Dermis blood vessel endothelial cell (primary cell): ENCODE measurements at places on chromosomes 11 and 22. TPM values are rescaled to one million over a fixed set of nuclear protein-coding genes. Genes with fewer than 3 reads are reported as not detected.

The MN1 gene
- 0.34 and 0.47 TPM in 2 replicates for total RNA-seq

The NPAS4 gene
- not detected in 2 replicates for total RNA-seq

DNA sequence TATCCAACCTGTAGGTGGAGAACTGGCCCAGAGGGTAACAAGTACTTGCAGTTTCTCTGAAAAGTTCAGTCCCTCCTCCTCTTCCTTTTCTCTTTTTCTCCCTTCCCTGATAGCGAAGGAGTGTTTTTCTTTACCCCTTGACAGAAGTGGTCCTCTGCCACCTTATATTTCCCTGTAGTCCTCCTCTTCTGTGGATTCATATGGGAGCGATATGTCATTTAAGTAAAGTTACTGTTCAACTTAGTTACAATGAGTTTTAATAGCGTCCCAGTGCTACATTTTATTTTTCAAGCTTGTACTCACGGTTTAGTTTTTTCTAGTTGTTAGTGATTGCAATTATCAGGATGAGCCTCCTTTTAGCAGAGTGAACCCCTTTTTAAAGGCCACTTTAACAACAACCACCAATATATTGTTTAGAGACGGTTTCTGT is 1.4 kb downstream of the PCF11 start:
- DNase-seq, result no peak

DNA sequence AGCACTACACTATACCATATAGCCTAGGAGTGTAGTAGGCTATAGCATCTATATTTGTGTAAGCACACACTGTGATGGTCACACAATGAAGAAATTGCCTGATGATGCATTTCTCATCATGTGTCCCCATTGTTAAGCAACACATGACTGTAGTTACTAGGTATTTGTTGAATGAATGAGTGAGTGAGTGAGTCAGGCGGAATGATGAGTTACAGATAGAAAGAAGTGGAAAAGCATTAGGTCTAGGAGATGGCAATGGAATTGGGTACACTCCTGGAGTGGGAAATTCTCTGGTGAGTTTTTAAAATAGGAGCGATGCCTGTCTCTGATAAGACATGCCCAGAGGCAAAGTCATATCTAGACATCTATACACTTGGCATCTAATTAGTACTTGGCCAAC is 160.5 kb upstream of the TBCEL start:
- DNase-seq, result no peak

DNA sequence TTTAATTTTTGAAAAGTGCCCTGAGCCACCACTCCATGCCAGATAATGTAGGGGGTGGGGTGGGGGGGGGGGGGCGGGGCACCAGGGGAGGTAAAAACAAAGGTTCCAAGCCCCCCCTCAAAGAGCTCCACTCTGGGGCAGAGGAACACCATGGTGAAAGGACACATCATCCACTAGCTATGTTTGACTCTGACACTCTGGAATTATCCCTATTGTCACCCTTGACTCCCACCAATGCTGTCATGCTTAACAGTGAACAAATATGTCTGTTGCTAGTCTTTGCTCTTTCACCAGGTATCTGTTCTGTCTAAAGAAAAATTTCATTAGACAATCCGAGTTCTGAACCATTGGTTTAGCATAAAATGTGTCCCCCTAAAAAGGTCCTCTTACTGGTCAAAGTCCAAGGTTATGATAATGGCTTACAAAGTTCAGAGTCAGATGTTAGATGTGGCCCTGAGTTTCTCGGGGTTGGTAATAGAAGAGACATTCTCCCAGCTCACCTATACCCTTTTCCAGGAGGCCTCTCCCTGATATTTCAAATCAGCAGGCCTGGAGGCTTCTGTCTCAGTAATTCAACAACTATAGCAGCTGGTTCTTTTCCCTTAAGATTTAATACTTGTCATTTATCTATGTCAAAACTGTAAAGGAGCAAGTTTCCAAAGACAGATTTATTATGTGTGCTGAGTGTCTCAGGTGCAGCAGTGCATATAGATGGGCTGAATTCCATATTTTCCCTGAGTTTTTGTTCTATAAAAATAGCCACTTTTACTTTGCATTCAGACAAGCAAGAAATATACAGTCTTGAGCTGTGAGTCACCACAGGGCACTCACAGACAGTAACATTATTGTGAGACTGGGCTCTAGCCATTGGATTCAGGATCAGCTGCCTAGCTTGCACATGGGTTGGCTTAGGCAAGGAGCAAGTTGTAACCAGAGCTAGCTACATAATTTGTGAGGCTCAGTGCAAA is 174.1 kb downstream of the CSNK2A3 start:
- no peak for DNase-seq

GRCh38 chr22:37383341-37383740 is 43.9 kb downstream of the ELFN2 start:
- no peak for DNase-seq

GRCh38 chr11:11982975-11983374 is 25.5 kb downstream of the DKK3 start:
- DNase-seq, result no peak

GRCh38 chr11:73223998-73224730 is 6.1 kb downstream of the P2RY2 start:
- DNase-seq, result no peak

DNA sequence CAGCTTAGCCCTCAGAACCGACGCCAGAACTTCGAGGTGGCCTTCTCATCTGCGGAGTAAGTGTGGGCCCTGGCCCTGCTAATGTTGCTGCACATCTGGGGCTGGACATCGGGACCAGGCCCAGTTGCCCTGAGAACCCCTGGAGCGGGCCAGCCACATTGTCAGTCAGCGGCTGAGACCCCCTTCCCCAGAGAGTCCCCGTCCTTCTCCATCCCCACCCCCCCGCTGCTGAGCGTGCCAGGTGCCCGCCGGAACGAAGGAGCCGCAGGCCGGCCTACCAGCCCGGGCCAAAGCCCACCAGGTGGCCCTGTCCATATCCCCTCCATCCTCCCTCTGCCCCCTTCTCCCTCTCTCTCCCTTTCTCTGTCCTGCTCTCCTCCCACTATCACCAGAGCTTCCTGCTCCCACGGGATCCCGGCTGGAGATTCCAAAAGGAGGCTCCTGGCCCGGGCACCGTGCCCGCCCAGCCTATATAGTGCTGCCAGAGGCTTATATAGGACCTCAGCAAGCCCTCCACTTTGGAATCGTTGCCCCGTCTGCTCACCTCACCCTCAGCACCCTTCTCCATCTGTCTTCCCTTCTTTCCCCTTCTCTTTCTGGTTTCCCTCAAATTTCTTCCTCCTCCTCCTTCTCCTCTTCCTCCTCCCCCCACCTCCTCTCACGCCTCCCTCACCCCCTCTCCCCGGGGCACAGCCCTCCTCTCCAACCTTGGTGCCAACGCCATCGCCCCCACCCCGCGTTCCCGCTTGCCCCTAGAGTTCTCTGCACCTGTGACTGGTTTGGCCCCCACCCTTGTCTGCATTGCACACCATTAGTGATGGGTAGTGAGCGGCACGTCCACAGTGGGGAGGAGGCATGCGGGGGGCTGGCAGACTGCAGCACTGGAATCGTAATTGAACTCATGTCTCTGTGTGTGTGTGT is 7.3 kb downstream of the SELENOM start:
- no peak for DNase-seq

DNA sequence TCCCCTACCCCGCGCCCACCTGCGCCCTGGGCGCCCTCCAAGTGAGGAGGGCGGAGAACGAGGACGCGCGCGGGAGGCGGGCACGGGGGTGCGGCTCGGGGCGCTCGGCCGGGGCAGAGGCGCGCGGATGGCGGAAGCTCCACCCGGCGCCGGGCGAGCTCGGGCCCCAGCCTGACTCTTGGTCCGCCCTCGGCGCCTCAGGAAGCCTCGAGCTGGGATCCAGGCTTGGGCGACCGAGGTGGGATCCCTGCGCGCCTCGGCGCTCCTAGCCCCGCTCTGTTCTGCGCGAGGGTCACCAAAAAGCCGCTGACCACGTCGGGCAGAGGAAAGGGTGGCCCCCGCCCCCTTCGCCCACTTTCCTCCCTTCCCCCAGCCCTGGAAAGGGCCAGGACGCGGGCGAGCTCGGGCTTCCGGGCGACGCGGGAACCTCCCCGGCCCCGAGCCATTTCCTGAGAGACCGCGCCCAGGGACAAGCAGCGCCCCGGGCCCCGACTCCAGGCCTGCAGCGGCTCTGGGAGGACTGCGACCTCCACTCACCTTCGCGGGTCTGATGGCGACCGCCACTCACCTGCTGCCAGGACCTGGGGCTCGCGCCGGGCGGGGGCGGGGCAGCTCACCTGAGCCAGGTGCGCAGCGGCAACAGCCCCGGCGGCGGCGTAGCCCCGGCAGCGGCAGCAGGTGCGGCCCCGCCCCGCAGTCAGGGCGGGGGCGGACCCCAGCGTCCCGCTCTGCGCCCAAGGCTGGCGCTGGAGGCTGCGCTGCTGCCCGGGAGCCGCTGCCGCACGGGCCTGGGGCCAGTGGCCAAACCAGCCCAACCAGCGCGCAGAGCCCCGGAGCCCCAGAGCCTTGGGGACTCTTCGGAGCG is 2.2 kb upstream of the SIGIRR start:
- DNase-seq, result peak; percentile 41

The MMP11 gene
- total RNA-seq, result 4.4 and 7.3 TPM in 2 replicates

DNA sequence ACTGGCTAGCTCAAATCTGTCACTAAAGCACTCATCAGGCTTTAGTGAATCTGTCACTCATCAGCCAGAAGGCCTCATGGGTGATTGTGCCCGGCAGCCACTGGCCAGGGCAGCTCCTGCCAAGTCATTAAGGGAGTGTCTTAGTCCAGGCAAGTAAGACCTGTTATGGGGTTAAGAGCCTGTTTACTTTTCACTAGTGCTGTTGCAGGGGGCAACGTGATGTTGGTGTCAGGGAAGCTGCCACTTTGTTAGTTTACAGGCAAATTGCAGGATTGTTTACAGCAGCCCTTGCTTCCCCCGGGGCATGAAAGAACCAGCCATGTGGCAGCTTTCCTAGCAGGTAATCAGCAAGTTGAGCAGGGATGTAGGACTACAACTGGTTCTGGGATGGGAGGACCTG is 155.6 kb upstream of the NCAM1 start:
- DNase-seq, result no peak

The NRIP3 gene
- total RNA-seq, result 1.2 and 2.0 TPM in 2 replicates

DNA sequence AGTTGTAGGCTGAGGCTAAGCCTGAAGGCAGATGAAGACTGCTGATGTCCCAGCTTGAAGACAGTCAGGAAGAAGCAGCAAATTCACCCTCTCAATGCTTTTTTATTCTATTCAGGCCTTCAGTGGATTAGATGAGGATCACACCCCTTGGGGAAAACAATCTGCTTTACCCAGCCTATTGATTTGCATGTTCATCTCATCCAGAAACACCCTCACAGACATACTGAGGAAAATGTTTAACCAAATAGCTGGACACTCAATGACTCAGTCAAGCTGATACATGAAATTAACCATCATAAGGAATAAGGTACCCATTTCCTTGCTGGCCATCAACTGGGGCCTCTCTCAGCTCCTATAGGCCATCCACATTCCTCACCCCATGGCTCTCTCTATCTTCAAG is 549.9 kb upstream of the CCDC90B start:
- DNase-seq, result no peak

GRCh38 chr11:70322666-70323065 is 52.2 kb downstream of the PPFIA1 start:
- DNase-seq, result no peak

DNA sequence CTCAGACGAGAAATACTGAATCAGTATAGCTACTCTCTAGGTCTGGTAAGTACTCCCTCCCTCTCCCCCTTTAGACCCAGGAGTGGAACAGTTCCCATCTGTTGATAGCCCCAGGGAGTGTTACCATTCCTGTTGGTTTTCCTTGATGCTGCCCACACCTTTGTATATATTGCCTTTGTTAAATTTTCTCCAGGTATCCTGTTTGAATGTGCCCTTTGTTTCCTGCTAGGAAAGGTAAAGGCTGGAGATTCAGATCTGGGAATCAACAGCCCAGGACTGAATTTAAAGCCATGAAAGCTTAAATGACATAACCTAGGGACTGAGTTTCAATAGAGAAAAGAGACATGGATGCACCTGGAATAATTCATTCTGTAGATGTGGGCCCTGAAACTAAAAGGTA is 68.3 kb downstream of the CCDC83 start:
- no peak for DNase-seq

DNA sequence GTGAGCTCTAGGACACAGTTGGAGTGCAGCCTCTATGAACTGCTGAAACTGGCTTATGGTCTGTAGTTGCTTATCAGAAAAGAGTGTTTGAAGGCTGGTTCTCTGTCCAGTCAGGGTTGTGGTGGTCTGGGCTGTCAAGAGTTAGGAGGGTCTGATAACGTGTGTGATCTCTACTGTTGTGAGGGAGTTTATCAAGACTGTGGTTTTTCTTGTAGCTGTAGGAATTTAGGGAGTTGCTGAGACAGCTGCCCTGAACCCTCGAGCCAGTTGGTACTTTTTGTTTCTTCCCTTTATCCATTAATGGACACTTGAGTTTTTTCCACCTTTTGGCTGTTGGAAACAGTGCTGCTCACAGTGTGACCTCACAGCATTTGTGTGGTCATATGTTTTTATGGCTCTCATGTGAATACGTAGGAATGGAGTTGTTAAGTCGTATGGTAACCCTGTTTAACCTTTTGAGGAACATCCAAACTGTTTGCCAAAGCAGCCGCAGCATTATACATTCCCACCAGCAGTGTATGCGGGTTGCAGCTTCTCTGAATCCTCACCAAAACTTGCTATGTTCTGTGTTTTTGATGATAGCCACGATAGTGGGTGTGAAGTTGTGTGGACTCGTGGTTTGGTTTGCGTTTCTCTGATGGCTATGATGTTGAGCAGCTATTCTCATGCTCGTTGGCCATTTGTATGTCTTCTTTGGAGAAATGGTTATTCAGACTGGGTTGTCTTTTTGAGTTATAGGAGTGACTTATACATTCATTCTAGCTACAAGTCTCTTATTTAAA is 20.9 kb upstream of the DGCR8 start:
- no peak for DNase-seq

DNA sequence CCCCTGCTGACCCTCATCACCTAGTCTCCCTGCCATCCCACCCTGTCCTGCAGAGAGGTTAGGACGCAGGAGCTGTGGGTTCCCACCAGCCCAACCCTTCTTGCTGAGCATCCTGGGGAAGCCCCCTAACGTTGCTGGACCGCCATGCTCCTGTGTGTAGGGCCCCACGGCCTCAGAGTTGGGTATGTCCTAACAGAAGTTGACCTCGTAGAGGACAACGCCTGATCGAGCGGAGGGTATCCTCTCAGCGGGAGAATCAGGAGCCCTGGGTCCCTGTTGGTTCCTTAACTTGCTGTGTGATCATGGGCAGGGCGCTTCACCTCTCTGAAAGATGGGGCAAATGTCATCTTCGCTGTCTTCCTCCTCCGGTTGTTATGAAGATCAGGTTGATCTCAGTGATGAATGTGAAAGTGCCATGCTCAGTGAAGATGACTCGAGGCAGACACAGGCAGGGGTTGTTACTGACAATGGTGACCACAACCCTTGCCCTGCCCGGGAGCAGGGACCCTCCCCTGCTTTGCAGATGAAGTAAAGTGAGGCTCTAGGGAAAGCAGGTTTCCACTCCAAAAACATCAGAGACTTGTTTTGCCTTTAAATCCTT is 19.3 kb upstream of the CD5 start:
- DNase-seq, result no peak

The VSIG10L2 gene
- not detected in 2 replicates for total RNA-seq

DNA sequence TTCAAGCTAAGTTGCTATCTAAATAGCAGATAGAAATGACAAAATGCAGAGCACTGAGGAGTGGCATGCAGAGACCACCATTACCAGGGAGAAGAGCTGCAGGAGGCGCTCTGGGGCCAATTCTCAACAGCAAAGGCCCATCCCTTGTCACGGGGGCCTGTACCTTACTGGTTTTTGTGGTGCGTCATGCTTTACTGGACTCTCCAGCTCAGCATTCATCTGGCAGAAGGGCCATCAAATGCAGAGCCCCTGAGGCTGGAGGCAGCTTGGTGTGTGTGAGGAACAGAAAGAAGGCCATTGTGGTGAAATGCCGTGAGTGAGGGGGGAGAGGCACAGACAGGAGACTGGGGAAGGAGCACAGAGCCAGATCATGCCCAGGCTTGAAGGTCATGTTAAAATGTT is 56.5 kb upstream of the NAV2 start:
- DNase-seq, result no peak

GRCh38 chr11:103338621-103339484 is 229.6 kb downstream of the DYNC2H1 start:
- DNase-seq, result peak; percentile 28
